ENCODE measurements at places on chromosomes 1 and 21.

DNA sequence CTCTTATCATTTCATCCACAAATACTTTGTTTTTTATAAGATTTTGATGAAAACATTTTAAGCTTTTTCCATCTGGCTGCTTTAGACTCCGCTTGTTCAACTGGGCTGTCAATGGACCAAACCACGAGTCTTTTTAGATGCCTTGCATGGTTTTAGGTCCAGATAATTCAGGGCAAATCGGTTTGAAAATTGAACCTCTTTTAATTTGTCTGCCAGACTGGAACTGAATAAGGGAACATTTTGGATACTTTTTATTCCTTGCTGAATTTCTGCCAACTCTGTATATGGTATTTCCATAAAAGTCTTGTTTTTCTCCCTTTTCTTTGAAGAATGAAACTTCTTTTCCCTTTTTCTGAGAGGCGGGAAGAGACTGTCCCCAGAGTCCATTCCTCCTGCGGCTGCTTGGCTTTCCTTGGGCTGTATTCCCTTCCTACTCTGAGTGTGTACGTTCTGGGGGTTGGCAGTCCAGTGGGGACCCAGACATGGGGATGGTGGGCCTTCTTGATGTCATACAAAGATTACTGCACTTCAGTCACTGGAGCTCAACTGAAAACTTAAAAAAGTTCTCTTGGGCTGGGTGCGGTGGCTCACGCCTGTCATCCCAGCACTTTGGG, 46.5 kb upstream of the CNN3 start:
- no peak for DNase-seq

DNA sequence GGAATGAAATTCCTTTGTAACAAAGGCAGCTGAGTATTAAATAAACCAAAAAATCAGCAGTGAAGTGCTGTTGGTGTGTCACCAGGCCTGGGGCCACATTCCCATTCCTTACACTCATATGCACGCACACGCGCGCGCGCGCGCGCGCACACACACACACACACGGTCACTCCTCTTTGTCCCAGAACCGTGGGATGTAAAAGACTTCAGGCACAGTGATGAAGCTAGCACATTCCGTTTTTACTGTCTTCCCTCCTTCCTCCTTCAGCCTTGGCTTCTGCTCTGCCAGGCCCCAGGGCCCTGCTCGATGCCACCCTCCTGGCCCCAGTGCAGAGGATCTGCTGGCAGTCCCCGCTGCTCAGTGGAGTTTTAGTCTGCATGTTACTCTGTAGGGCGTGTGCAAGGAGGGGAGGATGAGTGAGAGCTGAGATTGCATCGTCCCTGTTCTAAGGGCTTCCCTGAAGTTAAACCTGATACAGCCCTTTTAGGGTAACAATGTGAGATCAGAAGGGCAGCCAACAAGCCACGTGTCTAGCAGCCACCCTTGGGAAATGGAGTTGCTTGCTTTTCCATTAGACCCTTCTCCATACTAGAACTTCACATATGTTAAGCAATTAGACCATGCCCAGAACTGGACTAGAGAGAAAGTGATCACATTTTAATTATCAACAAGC, 71.7 kb upstream of the WDR26 start:
- DNase-seq = no peak

GRCh38 chr21:28228636-28228995, 764.1 kb downstream of the LTN1 start:
- DNase-seq = no peak

- DNase-seq = no peak
These were observed 86.0 kb downstream of the MATN1 start for GRCh38 chr1:30637183-30637980.

GRCh38 chr1:89519779-89520358, 4.8 kb upstream of the LRRC8B start:
- no peak for DNase-seq

Measured in stimulated activated CD8-positive, alpha-beta memory T cell treated with anti-CD3 and anti-CD28 coated beads, Interleukin-4, amount 100 ng/mL, for 1 hour (primary cell).